Sciatic nerve (tissue), 2 donors: ENCODE measurements at places on chromosomes 5 and 9. TPM values are rescaled to one million over a fixed set of nuclear protein-coding genes. Genes with fewer than 3 reads are reported as not detected.

GRCh38 chr9:11135851-11136250 is 523.0 kb upstream of the PTPRD start:
- DNase-seq = no peak

GRCh38 chr9:117719161-117719920 is 15.1 kb downstream of the TLR4 start:
- no peak for DNase-seq

DNA sequence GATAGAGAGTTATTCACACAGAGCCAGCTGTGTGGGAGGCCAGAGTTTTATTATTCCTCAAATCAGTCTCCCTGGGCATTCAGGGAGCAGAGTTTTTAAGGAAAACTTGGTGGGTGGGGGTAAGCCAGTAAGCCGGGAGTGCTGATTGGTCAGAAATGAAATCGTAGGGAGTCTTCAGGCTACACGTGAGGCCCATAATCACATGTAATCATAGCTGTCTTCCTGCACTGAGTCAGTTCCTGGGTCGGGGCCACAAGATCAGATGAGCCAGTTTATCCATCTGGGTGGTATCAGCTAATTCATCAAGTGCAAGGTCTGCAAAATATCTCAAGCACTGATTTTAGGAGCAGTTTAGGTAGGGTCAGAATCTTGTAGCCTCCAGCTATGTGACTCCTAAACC is 10.8 kb upstream of the TTC39B start:
- no peak for DNase-seq

- no peak for DNase-seq
Measured at GRCh38 chr5:168852329-168852728, 273.2 kb upstream of the PANK3 start.

- DNase-seq = no peak
Measured at GRCh38 chr9:21336457-21336856, 1.3 kb upstream of the KLHL9 start.

- no peak for DNase-seq
Measured at GRCh38 chr5:146426853-146427618, 20.1 kb upstream of the TCERG1 start.

WDR36 gene
- total RNA-seq = 29.4 TPM

PFN3 gene
- not detected for total RNA-seq

CENPK gene
- total RNA-seq = 2.1 TPM

PHF24 gene
- total RNA-seq = 0.45 TPM
